Stimulated activated CD4-positive, alpha-beta T cell treated with anti-CD3 and anti-CD28 coated beads, Interleukin-4, amount 100 ng/mL, for 48 hours (primary cell): ENCODE measurements at places on chromosomes 3 and 15.
A peak's percentile ranks its signal among the peaks of the same experiment; 100 is the strongest.

DNA sequence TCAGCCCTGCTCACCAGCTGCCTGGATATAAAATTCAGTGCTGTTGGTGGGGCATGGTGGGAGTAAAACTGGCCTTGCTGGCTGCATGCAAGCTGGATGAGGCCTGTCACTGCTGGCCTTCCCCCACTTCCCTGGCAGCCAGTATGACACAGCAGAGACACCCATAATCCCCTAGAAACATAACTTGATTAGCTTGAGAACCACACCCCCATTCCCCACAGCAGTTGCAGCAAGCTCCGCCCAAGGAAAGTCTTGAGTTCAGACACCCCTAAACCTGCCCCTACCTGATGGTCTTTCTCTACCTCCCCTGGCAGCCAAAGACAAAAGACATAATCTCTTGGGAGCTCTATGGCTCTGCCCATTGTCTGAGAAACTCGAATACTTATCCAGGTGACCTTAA lies 405.1 kb upstream of the NECTIN3 start:
- DNase-seq: no peak

- DNase-seq: no peak
These were observed 384.1 kb downstream of the CADM2 start for GRCh38 chr3:85342915-85343314.

DNA sequence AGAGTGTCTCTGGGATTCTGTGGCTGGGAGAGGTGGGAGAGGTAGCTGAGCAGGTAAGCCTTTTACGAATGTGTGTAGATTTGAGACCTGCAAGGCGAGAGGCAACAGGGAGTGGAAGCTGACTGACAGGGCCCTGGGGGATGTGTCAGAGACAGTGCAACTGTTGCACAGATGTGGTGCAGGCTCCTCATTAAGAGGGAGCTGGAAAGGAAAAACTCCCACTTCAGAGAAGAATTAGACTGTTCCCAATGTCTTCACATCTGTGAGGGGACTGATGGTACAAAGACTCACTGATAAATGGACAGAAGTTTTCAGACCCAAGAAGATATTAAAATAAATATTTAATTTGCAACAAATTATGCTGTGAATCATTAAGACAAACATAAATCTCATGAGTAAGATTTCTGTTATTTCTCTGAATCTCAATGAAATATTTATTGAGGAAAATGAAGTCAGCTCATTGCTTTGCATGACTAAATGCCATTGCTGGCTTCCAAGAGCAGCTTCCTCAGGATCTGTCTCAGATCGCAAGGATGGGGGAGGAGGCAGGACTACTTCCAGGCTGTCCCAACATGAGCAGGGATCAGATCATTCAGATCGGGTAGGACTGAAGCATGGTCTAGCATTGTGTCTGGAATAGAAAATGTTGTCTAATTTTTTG lies 127.3 kb upstream of the ROPN1 start:
- DNase-seq: no peak

DNA sequence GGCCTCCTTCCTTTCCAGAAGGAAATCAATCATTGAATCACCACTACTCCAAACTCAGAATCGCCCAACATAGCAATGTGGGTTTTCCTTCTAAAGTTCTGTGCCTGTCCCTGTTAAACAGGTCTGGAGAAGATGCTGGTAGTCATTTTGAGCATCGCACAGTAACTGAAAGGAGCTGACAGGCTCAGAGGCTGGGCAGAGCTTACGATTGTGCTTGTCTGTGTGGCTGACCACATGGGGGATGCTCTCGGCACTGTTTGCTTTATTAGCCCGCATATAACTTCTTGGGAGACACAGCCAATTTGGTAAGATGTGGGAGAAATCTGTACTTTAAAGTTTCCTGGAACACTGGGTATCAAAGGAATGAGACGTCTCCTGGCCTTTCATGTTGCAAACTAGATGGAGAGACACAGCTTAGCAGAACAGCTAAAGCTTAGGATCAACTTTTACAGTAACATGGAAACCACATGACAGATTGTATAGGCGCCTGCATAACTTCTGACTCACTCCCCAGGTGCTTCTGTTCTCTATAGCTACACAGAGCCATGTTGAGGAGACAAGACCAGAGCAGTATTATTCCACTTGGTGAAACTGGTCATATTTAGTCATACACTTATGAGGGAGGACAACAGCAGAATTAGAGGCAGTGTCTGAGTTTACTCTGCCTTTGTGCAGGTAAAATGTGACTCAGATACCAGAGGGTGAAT lies 374.1 kb downstream of the RORA start:
- DNase-seq: no peak

- DNase-seq: peak; percentile 77
These were observed at the start of gene ZNF501 for GRCh38 chr3:44729384-44729910. Gene ZNF501 (plus strand): TSS chr3:44729635. CDS start chr3:44734422, 4,787 bp downstream.

GRCh38 chr15:27934782-27935181 lies 164.3 kb downstream of the OCA2 start:
- no peak for DNase-seq

DNA sequence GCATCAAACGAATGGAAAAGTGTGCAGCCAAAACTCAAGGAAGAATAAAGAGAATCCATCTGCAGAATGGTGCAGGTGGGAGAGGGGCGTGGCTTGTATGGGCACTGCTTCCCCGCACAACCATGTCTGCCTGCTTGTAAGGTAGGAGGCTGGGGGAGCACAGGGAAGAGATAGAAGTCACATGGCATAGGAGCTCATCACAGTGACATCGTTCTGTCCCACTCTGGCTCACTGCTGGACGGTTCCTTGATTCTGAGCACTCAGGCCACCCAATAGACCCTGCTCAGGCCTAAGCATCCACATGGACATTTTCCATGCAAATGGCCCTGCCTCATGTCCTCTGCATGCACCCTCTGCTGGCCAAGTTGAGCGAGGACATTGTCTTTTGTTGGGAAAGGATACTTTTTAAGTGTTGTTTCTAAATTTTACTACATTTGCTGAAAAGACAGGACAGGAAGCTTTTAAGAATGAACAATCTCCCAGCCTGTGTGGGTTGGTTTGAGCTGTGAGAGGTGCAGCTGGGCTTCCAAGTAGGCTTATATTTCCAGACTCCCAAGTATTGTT lies 3.1 kb downstream of the MYLK start:
- no peak for DNase-seq

GRCh38 chr3:140094487-140094886 lies 159.5 kb downstream of the CLSTN2 start:
- no peak for DNase-seq

DNA sequence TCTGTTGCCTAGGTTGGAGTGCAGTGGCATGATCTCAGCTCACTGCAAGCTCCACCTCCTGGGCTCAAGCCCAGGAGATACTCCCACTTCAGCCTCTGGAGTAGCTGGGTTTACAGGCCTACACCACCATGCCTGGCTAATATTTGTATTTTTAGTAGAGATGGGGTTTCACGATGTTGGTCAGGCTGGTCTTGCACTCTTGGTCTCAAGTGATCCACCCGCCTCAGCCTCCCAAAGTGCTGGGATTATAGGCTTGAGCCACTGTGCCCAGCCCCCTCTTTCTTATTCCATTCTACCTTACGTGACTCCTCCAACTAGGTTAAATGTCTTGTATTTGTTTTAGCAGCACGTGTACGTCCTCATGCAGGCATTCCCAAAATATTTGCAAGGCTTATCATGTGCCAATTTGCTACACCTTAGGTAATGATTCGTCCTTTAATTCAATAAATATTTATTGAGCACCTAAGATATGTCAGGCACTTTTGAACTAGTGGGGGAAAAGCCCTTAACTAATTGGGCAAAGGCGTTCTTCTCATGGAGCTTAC lies 14.9 kb upstream of the MAGI1 start:
- DNase-seq: no peak

- DNase-seq: no peak
These were observed 64.9 kb upstream of the POLG start for GRCh38 chr15:89399238-89400115.
